ENCODE measurements at places on chromosomes 5 and 9.

DNA sequence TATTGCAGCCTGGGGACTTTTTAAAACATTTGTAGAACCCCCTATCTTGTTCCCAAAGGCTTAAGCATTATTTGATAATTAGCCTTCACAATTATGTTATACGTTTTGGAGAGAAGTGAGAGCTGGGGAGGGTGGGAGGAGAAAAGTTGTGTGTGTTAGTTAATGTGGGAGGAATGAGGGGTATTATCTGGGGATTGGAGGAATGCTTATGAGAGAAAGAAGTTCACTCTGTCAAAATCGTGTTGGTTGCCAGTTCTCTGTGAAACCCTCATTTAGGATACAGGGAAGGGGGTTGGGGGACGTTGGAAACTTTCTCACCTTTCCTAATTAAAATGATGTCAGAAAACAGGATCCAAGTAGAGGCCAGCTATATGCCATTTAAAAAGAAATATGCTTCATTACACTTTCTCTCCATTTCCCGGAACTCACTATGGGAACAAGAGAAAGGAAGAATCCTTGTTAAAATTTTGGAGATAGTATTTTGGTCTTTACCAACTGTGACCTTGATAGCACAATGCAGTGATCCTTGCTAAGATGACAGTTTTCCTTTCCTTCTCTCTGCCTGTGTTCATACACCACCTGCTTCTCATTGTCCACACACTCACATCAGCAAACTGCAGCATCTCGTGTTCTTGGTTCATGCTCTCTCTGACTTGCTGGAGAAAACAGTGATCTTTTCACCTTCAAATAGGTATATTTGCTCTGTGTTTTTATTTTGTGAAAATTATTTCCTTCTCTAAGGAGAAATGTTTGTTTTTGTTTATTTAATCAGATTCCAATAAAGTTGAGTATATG is 336.7 kb upstream of the CLINT1 start:
- DNase-seq: no peak

- DNase-seq: no peak
Measured at GRCh38 chr5:181037365-181037861, 2.7 kb upstream of the BTNL9 start.

GRCh38 chr5:174514983-174515394 is 209.4 kb upstream of the MSX2 start:
- no peak for DNase-seq

GRCh38 chr9:97510797-97511654 is 9.6 kb downstream of the TMOD1 start:
- DNase-seq: no peak

DNA sequence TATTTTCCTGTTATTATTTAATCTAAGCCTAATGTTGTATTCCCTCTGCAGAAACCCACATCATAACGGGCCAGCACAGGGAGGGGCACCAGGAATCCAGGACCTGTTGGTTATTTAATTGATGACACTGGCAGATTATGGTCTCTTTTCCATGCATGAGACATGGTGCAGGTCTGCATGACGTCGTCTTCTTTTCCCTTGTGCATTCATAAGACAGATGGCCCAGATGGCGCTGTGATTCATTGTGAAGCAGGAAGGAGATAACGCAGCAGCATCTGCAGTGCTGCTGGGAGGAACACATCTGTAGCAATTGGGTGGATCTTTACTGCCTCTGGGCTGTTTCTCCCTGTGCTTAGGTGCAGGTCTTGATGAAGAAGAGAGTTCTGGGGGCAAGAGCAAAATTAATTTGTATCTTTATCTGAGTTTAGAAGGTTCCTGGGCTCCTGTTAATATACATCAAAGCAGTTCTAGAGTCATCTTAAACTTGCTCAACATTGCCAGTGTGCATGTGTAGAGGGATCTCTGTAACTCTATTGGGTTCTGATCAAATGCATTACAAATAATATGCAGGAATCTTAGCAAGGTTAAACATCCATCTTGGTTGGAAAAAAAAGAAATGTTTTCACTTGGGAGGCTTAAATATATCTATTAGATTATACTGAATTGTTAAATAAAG is 176.1 kb downstream of the PCSK1 start:
- DNase-seq: no peak

- DNase-seq: no peak
Measured at GRCh38 chr9:115262477-115262876, 144.5 kb upstream of the TNC start.

- no peak for DNase-seq
Measured at GRCh38 chr9:8859416-8859815, 1059.8 kb upstream of the DMAC1 start.

GRCh38 chr9:79301551-79302391 is 270.0 kb upstream of the TLE4 start:
- DNase-seq: no peak

DNA sequence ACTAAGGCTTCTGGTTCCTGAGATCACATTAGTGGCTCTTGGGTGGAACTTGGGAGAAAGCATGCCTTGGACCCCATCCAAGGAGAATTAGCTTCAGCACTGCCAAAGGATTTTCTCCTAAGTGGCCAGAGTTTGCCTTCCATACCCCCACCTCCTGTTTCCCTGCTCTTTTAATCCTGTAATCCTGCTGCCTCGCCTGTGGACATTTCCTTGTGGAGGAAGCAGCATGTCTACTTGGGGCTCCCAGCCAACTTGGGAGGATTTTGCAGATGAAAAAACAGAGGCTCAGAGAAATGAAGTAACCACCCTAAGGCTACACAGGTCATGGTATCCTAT is 1.6 kb downstream of the ARSI start:
- DNase-seq: no peak

GRCh38 chr5:11602298-11602697 is 301.9 kb downstream of the CTNND2 start:
- DNase-seq: no peak

DNA sequence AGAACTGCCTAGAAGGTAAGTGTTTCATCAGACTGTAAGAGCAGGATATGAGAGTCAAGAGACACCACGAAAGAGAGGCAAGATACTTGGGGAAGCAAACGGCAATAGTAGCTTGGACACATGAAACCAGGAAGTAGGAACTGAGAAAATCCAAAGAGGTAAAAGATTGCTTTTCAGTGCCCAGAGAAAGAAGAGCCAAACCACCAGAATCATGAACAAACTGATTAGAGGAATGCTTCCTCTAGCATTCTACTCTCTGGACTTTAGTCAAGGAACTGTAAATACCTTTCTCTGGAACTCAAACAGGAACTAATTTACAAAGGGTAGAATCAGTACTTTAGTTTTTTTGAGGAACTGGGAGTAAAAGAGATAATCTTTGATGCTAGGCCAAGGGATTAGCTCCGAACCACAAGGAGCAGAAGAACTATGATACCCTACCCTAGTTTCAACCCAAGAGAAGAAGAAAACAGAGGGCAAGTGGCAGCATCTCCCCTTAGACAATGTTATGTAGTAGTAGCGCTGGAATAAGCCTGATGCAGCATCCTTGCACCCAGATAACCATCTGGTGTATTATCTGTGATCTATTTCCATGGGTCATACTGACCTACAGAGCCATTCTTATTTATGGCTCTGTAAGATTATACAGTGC is 41.3 kb downstream of the EFCAB9 start:
- no peak for DNase-seq

DNA sequence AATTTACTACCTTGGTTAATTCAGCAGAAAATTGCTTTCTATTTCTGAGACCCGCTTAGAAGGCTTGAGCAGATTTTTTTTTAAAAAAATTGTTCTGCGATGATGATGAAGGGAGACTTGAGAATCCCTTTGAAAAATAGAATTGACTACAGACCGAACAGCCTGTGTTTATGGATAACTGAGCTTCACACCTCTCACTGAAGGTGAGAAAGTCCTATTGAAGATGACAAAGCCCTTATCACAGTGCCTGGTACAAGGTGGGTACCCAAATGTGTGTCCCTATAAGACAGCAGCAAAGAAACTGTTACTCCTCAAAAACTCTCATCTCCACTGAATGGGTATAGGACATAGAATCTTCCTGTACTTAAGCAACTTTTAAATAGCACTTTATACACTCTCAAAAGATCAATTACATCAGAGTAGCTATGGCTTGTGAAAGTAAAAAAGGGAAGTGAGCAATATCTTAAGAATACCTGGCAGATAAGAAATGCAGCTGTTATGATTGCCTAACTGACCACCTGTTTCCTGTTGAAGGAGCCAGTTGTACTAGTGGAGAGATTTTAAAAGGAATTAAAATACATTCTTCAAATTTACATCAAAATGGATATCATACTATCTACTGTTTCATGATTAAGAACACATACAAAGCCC is 419.7 kb downstream of the CHSY3 start:
- DNase-seq: no peak

DNA sequence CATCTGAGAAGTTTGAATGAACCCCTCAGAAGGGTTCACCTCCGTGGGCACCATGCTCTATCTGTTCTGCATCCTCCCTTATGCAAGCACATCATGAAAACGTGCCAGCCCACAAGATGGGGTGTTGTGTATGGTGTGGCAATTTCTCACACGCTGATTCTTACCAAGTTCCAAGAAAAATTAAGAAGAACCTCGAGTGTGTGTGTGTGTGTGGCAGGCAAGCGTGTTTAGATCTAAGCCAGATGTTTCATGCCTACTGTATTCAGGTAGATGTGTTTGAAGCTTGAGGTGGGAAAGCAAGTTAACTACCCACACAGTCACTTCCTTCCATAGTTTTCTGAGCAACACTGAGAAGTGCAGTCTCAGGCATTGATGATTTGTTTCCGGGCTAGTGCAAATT is 77.7 kb upstream of the GNA14 start:
- no peak for DNase-seq

GRCh38 chr9:126517833-126518356 is 95.8 kb upstream of the LMX1B start:
- DNase-seq: no peak

DNA sequence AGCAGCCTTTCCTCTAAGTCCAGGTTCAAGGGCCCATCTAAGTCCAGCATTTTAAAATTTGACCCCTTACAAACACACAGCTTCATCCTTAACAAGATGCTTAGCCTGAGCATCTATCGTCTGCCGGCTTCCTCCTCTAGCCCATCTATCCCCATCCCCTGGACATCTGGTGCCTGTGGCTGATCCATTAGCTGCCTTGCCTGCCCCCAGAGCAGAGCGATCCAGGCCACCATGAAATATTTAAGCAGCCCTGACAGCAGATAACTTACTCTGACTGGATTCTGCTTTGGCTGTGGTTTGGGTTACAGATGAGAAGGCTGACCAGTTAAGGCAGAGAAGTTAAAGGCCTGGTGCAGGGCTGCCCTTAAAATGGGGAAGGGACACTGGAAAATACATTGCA is 30.9 kb upstream of the CPEB4 start:
- DNase-seq: no peak

GRCh38 chr9:4490705-4491625 is 697 bp downstream of the SLC1A1 start:
- DNase-seq: no peak

- no peak for DNase-seq
Measured at GRCh38 chr5:33363537-33363936, 77.2 kb upstream of the TARS1 start.

DNA sequence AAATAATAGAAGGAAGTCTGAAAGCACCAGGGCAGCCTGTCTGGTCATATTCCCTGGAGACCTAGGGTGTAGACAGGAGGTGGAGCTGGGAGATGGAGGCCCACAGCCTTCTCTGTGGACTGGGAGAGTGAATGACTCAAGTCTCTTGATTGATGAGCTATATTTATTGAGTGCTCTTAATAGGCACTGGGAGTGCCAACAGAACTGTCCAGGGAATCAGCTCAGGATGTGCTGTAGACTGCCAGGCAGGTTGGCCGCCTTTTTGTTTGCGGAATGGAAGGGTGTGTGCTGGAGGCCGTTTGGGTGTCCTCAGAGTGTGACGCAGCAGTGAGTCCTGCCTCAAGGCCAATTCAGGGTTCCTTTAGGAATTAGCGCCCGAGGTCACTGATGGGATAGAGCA is 33.4 kb upstream of the POMT1 start:
- DNase-seq: no peak

DNA sequence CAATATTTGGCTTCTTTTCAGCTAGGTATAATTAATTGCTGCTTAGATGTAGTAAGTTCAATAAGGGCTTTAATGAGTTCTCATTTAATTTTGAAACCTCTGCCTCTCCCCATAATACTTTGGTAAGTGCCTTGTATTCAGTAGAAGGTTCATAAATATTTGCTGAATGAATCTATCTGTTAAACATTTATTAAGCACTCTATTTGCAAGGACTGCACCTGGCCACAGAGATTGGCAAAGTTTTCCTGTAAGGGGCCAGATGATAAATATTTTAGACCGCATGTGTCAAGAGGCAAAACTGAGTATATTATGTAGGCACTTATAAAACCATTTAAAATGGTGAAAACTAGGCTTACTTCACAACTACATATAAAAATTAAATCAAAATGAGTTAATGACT is 19.0 kb upstream of the GNA14 start:
- DNase-seq: no peak

DNA sequence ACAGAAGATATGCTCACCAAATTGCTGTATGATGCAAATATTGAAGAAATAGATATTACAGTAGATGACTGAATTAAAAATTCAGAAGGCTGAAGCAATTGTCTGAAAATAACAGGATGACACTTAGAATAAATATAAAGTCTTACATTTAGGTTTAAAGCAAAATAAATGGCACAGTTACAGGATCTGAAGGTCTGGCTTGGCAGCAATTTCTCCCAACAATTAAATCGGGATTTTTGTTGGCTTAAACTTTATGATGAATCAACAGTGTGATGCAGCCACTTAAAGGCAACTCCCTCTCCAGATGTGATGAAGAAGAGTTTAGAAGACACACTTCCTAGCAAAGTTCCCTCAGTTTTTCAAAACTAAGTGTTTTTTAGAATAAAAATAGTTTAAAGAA is 80.5 kb downstream of the NREP start:
- no peak for DNase-seq

GRCh38 chr9:108049026-108049607 is 559.5 kb upstream of the KLF4 start:
- no peak for DNase-seq

DNA sequence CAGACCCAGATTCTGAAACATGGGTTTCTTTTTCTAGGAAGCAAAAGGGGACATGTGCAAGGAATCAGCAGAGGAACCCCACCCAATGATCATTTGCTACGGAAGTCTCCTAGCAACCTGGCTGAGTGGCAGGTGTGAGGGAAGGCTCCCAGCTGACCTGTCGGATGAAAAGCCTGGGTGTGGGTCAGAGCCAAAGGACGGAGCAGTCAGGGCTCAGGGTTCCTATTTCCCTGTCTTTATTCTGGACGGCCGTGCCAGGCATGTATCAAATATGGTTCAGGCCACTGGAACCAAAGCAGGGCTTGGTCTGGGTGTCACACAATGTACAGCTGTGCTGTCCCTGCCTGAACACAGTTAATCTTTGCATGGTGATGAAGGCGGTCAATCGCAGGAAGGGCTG is 20.1 kb downstream of the STK10 start:
- DNase-seq: no peak

- no peak for DNase-seq
Measured at GRCh38 chr9:6631207-6631512, 14.4 kb downstream of the GLDC start.

- no peak for DNase-seq
Measured at GRCh38 chr5:162487528-162488525, 420.3 kb downstream of the GABRG2 start.
